Stimulated activated CD4-positive, alpha-beta T cell treated with anti-CD3 and anti-CD28 coated beads, Interleukin-12 subunit alpha, Interleukin-12 subunit beta, amount 100 ng/mL, for 4 hours (primary cell): ENCODE measurements at places on chromosomes 13 and 19.

- DNase-seq, result no peak
These were observed 254.2 kb upstream of the ZNF507 start for GRCh38 chr19:32091241-32091640.

DNA sequence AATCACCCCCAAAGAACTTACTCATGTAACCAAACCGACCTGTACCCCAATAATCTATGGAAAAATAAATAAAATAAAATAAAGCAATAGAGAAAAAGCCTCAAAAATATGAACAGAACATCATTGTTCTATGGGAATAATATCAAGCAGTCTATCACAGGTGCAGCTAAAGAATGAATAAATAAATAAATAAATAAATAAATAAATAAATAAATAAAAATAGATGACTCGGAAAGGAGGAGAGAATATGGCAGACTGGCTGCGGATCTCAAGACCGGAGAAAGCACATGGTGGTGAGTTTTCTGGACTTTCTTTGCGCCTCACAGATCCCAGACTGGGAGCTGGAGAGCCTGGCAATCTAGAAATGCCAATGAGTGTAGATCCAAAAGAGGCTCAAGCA is 22.4 kb upstream of the CEACAM20 start:
- DNase-seq, result no peak

DNA sequence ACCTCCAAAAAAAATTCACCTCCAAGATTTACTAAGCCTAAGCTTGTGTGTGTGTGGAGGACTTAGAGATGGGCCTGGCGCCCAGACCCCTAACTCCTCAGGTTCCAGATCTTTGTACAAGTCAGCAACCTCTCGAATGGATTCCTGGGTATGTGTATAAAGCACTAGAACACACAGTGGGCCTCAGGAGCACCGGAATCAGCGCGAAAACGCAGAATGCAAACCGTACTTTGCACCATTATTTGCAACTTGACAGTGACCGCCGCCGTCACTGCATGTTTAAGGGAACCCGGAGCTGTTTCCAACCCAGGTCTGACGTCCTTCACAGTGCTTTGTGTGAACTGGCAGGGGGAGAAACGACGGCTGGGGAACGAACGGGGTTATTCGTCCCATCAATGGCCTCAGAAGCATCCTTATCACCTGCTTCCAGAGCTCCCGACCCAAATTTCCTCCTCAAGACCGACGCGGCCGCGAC is 688 bp downstream of the ZNF606 start:
- DNase-seq, result no peak

DNA sequence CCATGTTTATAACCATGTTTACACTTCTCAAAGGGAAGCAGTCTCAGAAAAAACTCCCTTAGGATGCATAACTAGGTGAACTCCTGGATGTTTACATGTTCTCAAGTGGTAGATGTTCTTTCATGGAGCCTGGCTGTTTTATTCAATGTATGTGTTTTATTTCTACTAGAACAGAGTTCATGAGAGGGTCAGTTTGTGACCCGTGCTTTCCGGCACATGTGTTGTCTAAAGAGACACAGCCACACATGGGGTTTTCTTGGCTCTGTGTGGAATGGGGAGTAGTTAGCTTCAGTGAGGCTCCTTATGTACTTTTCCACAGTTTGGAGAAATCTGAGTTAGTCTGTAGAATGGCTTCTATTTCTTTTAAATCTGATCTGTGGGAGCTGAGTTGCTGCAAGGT is 60.9 kb downstream of the ATP8A2 start:
- DNase-seq, result no peak

DNA sequence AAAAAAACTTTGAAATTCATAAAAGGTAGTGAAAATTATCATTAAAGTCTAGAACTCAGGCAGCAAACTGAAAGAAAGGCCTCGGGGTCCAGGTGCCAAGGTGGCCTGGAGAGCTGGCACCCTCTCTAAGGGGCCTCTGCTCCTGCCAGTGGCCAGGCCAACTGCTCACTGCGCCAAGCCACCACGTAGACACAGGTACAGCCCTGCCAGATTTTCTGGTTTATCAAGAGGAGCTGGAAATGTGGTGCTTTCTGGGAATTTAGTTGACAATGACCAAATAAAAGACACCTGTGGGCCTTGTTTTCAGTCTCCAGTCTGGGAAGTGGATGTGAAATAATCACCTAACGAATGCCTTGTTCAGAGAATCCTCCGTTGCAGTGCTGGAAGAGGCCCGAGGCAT is 22.8 kb downstream of the ZNF574 start:
- no peak for DNase-seq

- DNase-seq, result no peak
These were observed 24.8 kb downstream of the WBP4 start for GRCh38 chr13:41085961-41086585.

- DNase-seq, result no peak
These were observed 35.1 kb upstream of the ZNF808 start for GRCh38 chr19:52492201-52492993.

DNA sequence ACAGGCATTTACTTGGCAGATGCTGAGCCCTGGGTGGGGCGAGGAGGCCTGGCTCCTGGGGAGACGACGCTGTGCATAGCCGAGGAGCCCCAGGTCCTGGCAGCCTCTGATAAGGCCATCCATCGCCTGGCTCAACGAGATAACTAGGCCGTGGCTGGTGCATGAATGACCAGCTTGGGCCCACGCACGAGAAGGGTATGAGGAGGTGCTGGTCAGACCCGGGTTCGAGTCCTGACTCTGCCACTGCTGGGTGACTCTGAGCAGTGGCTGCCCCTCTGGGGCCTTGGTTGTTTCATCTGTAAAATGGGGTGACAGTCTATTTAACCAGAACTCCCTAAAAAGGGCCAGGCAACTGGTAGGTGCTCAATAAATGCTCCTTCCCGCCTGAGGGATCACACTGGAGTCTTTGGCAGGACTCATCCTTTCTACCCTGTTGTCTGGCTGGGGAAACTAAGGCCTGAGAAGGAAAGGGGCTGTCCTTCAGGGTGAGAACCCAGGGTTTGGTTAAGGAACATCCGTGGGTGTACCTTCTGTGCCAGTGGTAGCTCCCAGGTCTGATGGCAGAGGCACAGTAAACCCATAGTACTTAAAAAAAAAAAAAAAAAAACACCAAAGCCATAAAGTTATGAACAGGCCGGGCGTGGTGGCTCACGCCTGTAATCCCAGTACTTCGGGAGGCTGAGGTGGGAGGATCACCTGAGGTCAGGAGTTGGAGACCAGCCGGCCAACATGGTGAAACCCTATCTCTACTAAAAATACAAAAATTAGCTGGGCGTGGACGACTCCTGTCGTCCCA is 8.1 kb upstream of the ARRDC2 start:
- DNase-seq, result no peak

GRCh38 chr19:14554382-14554812 is 17.5 kb downstream of the NDUFB7 start:
- DNase-seq, result no peak

GRCh38 chr13:86932776-86933334 is 738.3 kb upstream of the SLITRK5 start:
- DNase-seq, result no peak

GRCh38 chr19:35937345-35938281 is 1.4 kb downstream of the LRFN3 start:
- DNase-seq, result no peak
